ENCODE measurements at places on chromosomes 1 and 21.

- DNase-seq: no peak
- H3K27ac ChIP-seq: no peak overlapping the region
- no peak overlapping the region for H3K4me3 ChIP-seq
- H3K36me3 ChIP-seq: no peaks in the 10 kb centered on the region
These were observed 28.0 kb upstream of the PLEKHG5 start for GRCh38 chr1:6519491-6519934.

GRCh38 chr1:234647245-234647644, 37.3 kb upstream of the IRF2BP2 start:
- H3K27me3 ChIP-seq: no peaks in the 10 kb centered on the region
- no peak overlapping the region for H3K4me3 ChIP-seq
- no peak for DNase-seq
- H3K36me3 ChIP-seq: no peaks in the 10 kb centered on the region

DNA sequence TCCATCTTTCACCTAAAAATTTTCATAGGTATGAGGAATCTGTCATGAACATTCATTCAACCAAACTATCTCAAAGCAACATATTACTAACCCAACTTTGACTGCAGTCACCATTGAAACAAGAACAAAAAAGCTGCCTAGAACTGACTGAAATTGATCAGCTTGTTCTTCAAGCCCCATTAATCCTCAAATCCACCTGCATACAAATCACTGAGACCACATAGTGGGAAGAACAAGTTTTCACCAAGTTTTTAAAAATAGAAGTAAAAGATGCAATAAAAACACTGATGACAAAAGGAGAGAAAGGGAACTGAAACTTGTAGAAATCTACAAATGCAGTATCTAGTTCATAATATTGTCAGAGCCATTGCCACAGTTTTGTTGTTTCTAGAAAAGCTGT, 6.1 kb downstream of the SORT1 start:
- H3K27ac ChIP-seq: no peak overlapping the region
- DNase-seq: no peak
- H3K4me1 ChIP-seq: peaks cover 3% of the 10 kb centered on the region
- H3K4me3 ChIP-seq: no peak overlapping the region

- H3K36me3 ChIP-seq: no peaks in the 10 kb centered on the region
- H3K27me3 ChIP-seq: no peaks in the 10 kb centered on the region
- DNase-seq: no peak
- no peak overlapping the region for H3K27ac ChIP-seq
- H3K4me3 ChIP-seq: no peak overlapping the region
These were observed 176.9 kb upstream of the CAMK1G start for GRCh38 chr1:209406595-209406994.

DNA sequence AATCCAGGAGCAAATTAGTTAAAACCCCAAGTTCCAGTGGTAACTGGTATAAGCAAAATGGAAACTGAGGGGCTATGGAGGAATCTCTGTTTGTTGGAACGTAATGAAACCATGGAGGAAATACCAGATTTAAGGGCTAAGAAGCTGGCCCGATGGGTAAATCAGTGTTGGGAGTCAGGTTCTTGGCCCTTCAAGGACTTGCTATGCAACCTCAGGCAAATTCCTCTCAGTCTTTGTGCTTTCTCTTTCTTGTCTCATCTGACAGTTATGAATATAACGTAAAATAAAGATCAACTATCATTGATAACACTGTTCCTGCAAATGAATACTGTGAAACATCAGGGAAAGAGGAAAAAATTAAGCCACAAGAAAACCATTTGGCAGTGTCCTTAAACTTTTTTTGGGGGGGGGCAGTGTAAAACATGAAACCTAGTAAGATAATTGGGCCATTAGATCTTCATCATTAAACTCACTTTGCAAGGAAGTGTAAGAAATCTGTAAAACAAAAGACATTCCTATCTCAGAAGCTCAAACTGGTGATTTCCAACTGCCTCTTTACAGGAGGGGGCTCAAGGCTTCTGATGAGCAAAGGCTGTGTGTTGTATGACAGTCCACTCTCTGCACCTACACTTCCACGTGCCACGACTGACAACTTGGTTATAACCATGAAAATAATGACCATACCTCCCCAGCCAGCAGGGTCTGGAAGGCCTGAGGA, 47.6 kb downstream of the LHX4 start:
- H3K4me1 ChIP-seq: no peaks in the 10 kb centered on the region
- no peaks in the 10 kb centered on the region for H3K36me3 ChIP-seq
- no peak overlapping the region for H3K27ac ChIP-seq
- DNase-seq: no peak
- no peak overlapping the region for H3K4me3 ChIP-seq
- no peaks in the 10 kb centered on the region for H3K27me3 ChIP-seq

DNA sequence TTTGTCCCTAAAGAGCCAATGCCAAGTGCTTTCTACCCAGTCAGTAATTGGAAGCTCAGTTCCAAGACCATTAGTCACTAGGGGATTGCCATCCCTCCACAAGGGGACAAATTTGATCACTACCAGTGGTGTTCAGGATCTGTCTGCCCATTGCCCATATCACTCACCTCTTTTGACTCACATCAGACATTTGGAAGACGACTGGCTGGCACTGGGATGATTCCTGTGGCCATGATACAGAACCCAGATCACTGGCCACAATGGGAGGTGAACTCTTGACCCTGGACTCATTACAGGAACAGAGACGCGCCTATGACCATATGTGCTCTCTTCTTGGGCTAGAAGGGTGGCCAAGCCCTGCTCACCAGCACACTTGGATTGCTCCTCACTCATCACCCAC, 71.0 kb downstream of the COLGALT2 start:
- H3K4me1 ChIP-seq: no peaks in the 10 kb centered on the region
- no peak for DNase-seq
- no peak overlapping the region for H3K27ac ChIP-seq
- H3K27me3 ChIP-seq: no peaks in the 10 kb centered on the region

DNA sequence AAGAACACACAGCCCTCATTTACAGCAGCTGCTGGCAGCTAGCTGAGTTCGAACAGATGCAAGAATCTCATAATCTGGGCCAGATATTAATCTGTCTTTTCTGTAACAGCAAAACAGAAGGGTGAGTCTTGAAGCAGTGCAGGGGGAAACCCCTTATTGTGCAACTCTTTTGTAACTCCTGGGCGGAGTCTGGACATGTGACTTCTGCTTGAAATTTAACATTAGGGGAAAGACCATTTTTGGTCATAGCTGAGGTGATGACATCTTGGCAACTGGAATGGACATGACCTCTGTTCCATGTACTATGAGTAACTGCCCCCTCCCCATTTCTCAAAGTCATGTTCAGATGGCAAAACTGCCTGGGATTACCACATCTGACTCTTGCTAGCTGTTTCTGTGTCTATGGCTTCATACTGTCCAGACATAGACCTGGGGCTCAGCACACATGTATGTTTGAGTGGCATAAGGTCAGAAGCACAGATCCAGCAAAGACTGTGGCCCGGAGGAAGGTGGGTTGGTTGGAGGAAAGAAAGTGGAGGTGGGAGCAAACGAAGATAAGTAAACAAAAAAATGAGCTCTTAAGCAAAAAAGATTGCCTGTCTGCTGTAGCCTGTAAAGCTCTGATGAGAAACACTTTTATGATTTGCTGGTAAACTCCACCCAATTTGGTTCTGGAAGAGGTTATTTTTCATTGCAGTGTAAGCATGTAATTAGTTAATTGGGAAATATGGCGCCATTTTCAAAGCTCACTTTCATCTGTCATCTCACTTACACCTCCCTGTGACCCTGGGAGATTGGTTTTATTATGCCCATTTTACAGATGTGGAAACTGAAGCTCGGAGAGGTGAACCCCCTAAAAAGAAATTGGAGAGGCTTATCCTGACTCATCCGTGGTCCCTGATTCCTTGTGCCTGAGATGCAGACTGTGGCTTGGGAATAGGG, 26.1 kb downstream of the ETS2 start:
- no peaks in the 10 kb centered on the region for H3K4me1 ChIP-seq
- no peaks in the 10 kb centered on the region for H3K36me3 ChIP-seq
- H3K27me3 ChIP-seq: no peaks in the 10 kb centered on the region

- H3K27me3 ChIP-seq: no peaks in the 10 kb centered on the region
- H3K27ac ChIP-seq: no peak overlapping the region
- H3K4me3 ChIP-seq: no peak overlapping the region
- H3K36me3 ChIP-seq: no peaks in the 10 kb centered on the region
These were observed 14.0 kb downstream of the COL16A1 start for GRCh38 chr1:31689854-31690253.

DNA sequence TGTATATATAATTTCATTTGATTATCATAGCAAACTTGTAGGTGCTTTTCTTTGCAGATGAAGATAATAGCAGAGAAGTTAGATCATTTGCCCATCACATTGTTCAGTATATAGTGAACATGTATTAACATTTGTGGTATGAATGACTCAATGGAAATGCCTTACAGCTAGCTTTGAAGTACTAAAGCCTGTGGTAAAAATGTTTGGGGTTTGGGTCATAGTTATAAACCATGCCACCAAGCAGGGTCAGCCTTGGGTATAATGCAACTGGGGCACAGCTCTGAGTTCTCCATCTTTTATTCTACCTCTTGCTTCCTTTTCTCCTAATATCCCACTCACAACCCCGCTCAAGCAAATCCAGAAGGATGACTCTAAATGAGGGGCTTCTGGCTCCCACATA, 141.6 kb downstream of the KCNT2 start:
- H3K4me3 ChIP-seq: no peak overlapping the region
- H3K4me1 ChIP-seq: no peaks in the 10 kb centered on the region
- no peak overlapping the region for H3K27ac ChIP-seq

DNA sequence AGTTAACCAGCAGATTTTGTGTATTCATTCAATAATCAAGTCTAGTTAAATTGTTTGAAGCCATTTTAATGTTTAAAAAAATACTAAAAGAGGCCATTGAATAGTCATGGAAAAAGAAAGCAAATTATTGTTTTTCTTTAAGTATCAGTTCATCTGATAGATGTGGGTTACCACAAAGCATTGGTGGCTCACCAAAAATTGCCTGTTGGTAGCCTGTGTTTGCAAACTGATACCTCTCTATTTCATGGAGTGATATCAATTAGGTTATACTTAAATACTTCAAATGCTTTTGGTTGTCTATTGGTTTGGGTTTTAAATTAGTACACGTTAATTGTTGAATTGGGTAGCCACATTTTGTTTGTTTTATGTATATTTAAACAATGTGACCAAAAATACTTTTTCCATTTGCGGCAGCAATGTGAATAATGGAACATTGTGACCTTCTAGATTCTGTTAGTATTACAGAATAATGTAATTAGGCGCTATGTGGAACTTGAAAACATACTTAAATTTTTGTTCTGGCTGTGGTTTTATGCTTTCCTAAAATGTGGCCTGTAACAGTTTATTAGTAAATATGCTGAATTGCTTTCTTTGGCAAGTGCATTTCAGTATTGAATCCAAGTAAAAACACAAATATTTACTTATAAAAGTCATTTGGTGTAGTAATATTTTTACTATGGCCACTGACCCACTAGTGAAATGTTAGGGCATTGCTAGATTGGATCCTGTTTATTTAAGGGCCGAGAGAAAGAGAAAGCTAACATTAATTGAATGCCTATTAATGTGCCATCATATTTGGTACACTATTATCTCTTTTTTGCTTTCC, 37.1 kb upstream of the NBL1 start:
- no peaks in the 10 kb centered on the region for H3K4me1 ChIP-seq
- no peak for DNase-seq
- H3K36me3 ChIP-seq: no peaks in the 10 kb centered on the region
- no peaks in the 10 kb centered on the region for H3K27me3 ChIP-seq

- H3K36me3 ChIP-seq: no peaks in the 10 kb centered on the region
- H3K4me1 ChIP-seq: no peaks in the 10 kb centered on the region
- DNase-seq: no peak
- H3K27me3 ChIP-seq: no peaks in the 10 kb centered on the region
These were observed 21.7 kb upstream of the GRIK1 start for GRCh38 chr21:29961291-29962027.

DNA sequence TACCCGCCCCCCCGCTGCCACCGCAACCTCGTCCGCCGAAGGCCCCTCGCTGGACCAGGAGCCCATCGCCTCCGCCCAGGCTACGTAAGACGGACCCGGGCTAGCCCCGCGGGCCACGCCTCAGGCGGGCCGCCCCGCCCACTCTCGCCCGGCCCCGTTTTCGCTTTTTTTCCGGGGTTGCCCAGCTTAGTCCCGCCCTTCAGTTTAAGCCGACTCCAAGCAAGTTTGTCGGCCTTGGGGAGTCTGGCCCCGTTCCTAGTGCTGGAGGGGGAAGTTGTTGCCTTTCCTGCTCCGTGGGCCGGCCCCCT, 3.0 kb downstream of the RUSC1 start:
- peak overlapping the region; percentile 79 for H3K4me3 ChIP-seq
- DNase-seq: peak; percentile 92
- peaks cover 2% of the 10 kb centered on the region for H3K36me3 ChIP-seq
- H3K27me3 ChIP-seq: no peaks in the 10 kb centered on the region

GRCh38 chr1:205547936-205548827, 43.7 kb downstream of the CDK18 start:
- no peak overlapping the region for H3K27ac ChIP-seq
- H3K4me1 ChIP-seq: no peaks in the 10 kb centered on the region
- no peaks in the 10 kb centered on the region for H3K36me3 ChIP-seq
- peak; percentile 27 for DNase-seq
- no peaks in the 10 kb centered on the region for H3K27me3 ChIP-seq

DNA sequence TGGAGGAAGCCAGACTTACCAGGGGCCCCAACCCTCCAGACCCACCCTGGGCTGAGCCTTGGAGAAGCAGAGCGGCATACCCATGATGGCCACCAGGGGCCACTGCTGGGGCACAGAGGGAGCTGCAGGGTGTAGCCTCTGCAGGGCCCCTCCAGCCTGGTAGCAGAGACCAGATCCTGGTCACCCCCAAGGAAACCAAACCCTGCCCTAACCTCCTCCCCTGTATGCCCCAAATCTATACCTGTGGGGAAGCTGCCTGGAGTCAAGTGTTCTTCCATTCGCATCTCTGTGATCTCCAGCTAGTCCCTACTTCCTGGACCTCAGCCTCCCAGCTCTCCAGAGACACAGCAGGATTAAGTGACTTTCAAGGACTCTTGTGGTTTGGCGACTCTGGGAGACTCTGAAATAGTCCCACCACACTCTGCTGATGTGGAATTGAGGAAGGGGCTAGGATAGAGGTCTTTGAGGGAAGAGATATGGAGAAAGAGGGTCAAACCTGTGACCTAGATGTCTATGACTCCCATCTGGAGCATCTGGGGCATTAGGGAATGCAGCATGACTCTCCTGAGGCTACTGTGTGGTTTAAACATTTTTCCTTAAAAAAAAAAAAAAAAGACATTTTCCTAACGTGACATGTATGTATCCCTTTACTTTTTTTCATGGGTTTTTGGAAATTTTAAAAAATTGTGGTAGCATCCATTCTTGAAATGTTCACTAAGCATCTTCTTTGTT, 119.2 kb upstream of the IPO9 start:
- no peak overlapping the region for H3K4me3 ChIP-seq
- H3K4me1 ChIP-seq: no peaks in the 10 kb centered on the region
- H3K36me3 ChIP-seq: no peaks in the 10 kb centered on the region
- no peak overlapping the region for H3K27ac ChIP-seq
- no peaks in the 10 kb centered on the region for H3K27me3 ChIP-seq

- no peaks in the 10 kb centered on the region for H3K36me3 ChIP-seq
- no peak overlapping the region for H3K27ac ChIP-seq
- peaks cover 3% of the 10 kb centered on the region for H3K4me1 ChIP-seq
- DNase-seq: no peak
These were observed 395.1 kb upstream of the VAMP3 start for GRCh38 chr1:7375781-7376660.

- peaks cover 25% of the 10 kb centered on the region for H3K27me3 ChIP-seq
- no peak within 1 kb of the TSS for H3K27ac ChIP-seq
- DNase-seq: no peak
- H3K36me3 ChIP-seq: no peaks in the 10 kb centered on the region
- H3K4me1 ChIP-seq: no peaks in the 10 kb centered on the region
- peak within 1 kb of the TSS; percentile 4 for H3K4me3 ChIP-seq
These were observed at the start of gene POU3F1 for GRCh38 chr1:38046333-38046883. Gene POU3F1, minus strand, starts transcription at chr1:38046793. Its CDS starts 50 bp downstream, at chr1:38046743.

GRCh38 chr1:194159941-194160340, 973.5 kb upstream of the B3GALT2 start:
- no peaks in the 10 kb centered on the region for H3K27me3 ChIP-seq
- peak; percentile 27 for DNase-seq
- no peak overlapping the region for H3K27ac ChIP-seq
- H3K4me3 ChIP-seq: no peak overlapping the region
- no peaks in the 10 kb centered on the region for H3K36me3 ChIP-seq

All from mesendoderm (in vitro differentiated cells).